ENCODE measurements at places on chromosomes 1 and 21.

DNA sequence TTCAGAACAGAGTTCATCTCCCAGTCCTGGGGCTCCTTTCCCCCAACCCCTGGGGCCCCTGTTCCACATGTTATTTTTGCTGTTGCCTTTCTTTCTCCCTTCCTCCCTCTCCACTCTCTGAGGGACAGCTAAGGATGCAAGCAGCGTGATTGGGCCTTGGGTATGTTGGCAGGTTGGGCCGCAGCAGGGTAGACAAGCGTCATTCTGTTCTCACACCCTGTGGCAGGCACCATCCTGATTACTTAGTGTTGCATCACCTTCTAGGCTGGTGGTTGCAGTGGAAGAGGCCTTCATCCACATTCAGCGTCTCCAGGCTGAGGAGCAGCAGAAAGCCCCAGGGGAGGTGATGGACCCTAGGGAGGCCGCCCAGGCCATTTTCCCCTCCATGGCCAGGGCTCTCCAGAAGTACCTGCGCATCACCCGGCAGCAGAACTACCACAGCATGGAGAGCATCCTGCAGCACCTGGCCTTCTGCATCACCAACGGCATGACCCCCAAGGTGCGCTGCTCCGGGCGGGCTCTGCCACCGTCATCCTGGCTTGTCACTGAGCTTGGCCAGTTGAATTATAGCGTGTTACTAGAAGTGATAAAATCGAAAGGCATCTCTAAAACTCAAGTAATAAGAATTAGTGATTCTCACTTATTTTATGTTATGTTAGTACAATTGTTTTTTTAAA, 43.4 kb downstream of the VANGL1 start:
- H3K4me1 ChIP-seq = no peaks in the 10 kb centered on the region
- no peaks in the 10 kb centered on the region for H3K36me3 ChIP-seq
- H3K27ac ChIP-seq = no peak overlapping the region

GRCh38 chr1:168514455-168514854, 29.3 kb downstream of the XCL2 start:
- H3K4me3 ChIP-seq = no peak overlapping the region
- no peaks in the 10 kb centered on the region for H3K36me3 ChIP-seq
- H3K27ac ChIP-seq = peak overlapping the region; percentile 19
- DNase-seq = no peak
- peaks cover 4% of the 10 kb centered on the region for H3K4me1 ChIP-seq
- H3K27me3 ChIP-seq = no peaks in the 10 kb centered on the region

- H3K27ac ChIP-seq = no peak overlapping the region
- H3K36me3 ChIP-seq = no peaks in the 10 kb centered on the region
- no peak for DNase-seq
- peaks cover 10% of the 10 kb centered on the region for H3K4me1 ChIP-seq
Observed at GRCh38 chr1:119324198-119324597, 44.4 kb upstream of the HAO2 start.

- DNase-seq = no peak
- H3K4me3 ChIP-seq = no peak overlapping the region
- no peaks in the 10 kb centered on the region for H3K36me3 ChIP-seq
- H3K27ac ChIP-seq = no peak overlapping the region
- no peaks in the 10 kb centered on the region for H3K27me3 ChIP-seq
Observed at GRCh38 chr1:175040324-175040879, 17.2 kb upstream of the MRPS14 start.

- DNase-seq = no peak
- H3K4me3 ChIP-seq = no peak overlapping the region
- H3K36me3 ChIP-seq = no peaks in the 10 kb centered on the region
- H3K4me1 ChIP-seq = no peaks in the 10 kb centered on the region
- H3K27ac ChIP-seq = no peak overlapping the region
Observed at GRCh38 chr21:27298465-27298864, 331.6 kb upstream of the ADAMTS5 start.
